Adipocyte (in vitro differentiated cells): ENCODE measurements at places on chromosomes 5 and 9.

- no peak for DNase-seq
These were observed 28.6 kb upstream of the NSMF start for GRCh38 chr9:137487454-137488326.

GRCh38 chr5:170300361-170301013, 2.9 kb upstream of the LCP2 start:
- no peak for DNase-seq

GRCh38 chr5:172837640-172838039, 3.6 kb downstream of the ERGIC1 start:
- DNase-seq = no peak

- peak; percentile 56 for DNase-seq
These were observed 727 bp downstream of the RHOBTB3 start for GRCh38 chr5:95731571-95732554.

GRCh38 chr9:37325778-37326177, 96.7 kb upstream of the GRHPR start:
- no peak for DNase-seq

GRCh38 chr5:125409861-125410536, 663.6 kb upstream of the ZNF608 start:
- DNase-seq = no peak

DNA sequence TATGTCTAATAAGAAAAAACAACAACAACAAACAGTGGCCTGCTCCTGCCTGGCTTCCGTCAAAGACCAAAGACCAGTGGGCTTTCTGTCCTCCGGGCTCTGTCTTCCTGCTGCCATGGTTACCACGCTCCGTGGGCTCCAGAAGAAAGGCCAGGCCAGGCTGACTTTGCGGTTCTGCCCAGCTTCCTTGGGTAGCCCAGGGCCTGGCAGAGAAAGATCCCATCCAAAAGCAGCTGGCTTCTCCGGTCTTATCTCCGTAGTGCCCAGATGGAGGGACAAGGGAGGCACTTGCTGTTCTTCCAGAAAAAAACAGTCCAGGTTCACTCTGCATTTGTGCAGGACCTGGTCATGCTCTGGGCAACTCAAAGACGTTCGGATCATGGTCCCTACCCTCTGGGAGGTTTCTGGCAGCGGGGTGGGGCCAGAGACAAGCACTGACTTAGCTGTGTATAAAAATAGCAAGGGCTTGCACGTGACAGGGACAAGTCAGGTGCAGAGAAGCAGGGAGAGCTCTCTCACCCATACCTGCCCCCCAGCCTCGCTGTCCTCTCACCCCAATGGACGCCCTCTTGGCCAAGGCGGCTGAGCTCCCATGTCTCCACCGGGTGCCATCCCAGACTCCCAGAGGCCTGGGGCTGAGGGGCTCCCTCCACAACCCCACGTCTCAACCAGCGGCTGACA, 212.2 kb downstream of the C9orf50 start:
- no peak for DNase-seq

DNA sequence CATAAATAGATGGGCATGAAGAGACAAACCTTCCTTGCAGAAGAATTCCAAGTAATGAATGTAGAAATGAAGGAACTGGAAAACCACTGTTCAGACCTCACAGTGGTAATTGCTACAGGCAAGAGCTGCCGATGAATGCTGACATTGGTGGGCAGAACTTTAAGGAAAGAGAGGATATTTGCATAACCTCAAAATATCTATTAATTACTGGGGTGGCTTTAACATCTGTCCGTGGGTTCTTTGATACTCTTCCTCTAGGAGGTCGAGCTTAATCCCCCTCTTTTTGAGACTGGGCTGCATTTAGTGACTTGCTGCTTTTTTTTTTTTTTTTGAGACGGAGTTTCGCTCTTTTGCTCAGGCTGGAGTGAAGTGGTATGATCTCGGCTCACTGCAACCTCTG, 34.7 kb downstream of the LAMC3 start:
- no peak for DNase-seq

DNA sequence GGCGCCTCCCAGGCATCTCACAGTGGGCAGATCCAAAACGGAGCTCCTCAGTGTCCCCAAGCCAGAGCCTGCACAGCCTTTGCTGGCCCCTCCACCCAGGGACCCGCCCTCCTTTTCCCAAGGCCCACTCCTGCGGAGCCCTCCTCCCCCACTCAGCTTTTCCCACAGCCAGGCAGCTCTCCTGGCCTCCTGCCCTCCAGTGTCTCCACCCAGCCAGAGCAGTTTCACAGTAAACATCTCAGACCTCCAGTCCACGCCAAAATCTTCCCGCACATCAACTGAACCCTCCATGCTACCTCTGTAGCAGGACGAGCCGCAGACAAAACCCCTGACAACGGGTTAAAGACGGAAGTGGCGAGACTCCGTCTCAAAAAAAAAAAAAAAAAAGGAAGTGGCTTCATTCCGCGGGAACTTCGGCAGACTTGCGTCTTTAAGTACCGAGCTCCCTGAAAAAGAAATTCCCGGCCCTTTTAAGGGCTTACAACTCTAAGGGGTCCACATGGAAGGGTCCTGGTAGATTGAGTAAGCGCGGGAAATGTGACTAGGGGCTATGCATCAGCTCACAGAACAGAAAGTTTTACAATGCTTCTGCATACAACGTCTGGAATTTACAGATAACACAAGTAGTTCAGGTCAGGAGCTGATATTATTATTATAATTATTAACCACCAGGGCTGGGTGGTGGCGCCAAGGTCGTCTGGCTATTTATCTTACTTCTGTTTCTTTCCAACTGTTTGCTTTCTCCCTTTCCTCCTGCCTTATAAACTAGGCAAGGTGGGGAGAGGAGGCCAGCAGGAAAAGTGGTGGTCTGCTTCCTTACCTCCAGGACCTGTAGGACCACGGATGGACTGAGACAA, 11.4 kb upstream of the GRIN1 start:
- DNase-seq = no peak

DNA sequence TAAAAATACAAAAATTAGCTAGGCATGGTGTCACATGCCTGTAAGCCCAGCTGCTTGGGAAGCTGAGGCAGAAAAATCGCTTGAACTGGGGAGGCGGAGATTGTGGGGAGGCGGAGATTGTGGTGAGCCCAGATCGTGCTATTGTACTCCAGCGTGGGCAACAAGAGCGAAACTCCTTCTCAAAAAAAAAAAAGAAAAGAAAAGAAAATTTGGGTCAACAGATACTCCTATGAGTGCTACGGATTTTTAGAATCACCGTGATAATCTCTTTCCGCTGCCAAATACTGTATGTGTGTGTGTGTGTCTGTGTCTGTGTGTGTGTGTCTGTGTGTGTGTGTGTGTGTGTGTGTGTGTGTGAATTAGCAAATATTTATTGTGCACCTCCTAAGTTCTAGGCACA, 64.4 kb downstream of the ARRDC3 start:
- DNase-seq = no peak

DNA sequence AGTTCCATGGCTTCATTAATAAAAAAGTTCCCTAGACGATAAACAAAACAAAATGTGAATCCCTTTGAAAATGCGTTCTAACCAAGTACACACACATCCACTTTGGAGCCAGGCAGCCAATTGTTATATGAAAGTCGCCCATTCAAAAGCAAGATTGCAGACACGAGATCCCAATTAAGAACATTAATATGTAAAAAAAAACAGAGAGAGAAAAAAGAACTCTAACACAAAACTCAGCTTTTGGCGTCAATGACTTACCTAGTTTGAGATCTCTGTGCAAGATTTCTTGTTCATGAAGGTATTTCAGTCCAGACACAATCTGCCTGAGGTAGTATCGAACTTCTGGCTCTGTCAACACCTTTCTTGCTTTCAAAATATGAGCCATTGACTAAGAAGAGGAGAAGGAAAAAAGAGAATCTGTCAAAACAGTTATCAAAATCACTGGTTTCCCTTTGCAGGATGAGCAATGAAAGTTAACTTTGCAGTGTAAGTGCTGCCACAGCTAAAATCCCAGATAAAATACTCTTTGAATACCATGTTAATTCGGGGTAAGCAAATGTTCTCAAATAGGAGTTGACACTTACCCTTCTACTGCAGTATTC, 1.6 kb downstream of the PLK2 start:
- DNase-seq = no peak

DNA sequence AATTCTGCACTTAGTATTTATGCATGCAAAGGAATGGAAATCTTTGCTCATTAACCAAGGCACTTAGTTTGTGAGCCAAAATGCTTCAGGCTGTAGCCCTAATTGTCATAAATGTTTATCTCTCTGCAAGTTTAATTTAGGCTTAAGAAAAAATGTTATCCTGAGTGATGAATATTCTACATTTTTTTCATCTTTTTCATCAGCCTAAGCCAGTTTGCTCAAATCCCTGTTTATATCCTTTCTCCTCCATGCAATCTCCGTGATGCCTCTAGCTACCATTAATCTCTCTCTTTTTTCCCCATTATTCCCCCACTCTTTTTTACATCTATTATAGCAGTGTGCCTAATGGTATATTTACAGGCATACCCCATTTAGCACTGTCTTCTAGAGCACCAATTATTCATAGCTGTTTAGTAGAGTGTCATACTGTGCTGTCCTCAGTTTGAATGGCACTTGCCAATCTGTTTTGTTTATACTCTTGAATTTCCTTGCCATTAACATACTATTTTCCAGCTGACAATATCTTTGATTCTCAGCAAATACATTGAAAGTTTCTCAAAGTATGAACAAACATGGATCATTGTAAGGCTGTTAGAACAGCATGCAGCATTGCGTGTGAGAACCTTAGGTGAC, 1457.0 kb downstream of the MAT2B start:
- no peak for DNase-seq

DNA sequence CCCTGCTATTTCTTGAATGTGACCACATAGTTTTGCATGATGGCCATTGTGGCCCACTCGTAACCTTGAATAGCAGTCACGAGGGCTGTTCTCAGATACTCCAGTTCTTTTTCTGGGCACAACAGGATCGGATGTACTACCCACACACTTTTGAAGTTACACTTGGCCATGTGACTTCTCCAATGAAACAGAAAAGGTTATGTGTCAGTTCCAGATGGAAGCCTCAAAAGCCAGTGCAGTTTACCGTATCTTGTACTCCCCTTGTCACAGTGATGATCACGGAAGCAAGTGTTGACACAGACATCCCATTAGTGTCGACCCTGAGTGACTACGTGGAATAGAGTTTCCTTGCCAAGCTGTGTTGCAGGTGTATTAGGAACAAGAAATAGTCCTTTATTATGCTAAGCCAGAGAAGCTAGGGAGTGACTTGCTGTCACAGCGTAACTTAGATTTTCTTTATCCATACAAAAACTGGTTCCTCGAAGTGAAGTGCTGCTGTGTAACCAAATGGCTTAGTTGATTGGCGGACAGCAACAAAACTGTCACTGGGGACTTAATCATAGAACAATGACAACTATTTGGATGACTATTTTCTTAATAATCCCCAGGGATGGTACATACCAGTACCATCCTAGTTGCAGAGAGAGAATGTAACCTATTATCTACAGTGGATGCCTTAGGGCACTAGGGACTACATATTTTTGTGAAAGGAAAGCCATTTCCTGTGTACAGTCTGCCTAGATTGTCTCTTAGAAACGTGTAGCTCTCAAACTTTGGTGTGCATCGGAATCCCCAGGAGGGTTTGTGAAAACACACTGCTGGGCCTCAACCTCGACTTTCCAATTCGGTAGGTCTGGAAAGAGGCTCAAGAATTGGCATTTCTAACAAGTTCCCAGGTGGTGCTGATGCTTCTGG, 90.1 kb upstream of the DMRT1 start:
- no peak for DNase-seq

DNA sequence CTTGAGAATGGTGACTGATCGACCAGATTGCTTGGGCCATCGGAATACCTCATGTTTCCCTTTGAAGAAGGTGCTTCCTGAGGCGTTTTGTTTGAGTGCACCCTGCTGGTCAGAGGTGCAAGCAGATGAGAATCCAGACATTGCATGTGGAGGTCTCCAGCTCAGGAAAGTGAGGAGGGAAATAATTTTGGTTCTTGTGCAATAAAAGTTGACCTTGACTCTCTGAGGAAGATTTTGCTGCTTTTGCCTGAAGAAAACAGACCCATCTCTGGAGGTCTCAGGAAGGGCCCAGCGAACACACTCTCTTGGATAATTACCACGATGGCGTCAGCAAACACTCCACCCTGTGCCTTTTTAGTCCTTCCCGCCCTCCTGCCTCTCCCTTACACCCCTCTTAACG, 69.7 kb downstream of the GRAMD2B start:
- no peak for DNase-seq

DNA sequence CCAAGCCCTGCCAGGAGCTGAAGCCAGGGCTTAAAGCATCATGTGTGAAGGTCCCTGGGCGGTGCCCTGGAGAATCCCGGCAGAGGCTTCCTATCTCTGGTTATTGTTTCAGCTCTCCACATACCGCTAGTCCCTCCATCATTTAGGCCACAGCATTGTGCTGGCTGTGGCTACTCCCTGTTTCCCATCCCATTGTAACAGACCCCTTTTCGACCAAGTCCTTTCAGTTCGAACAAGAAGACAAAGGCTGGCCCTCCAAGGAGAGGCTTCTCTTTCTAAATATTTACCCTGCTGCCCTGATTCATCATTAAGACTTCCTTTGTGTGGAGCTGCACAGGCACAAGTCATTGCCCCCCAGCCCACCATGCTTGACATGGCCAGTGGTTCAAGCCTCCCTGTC, 41.6 kb downstream of the NEUROG1 start:
- no peak for DNase-seq

DNA sequence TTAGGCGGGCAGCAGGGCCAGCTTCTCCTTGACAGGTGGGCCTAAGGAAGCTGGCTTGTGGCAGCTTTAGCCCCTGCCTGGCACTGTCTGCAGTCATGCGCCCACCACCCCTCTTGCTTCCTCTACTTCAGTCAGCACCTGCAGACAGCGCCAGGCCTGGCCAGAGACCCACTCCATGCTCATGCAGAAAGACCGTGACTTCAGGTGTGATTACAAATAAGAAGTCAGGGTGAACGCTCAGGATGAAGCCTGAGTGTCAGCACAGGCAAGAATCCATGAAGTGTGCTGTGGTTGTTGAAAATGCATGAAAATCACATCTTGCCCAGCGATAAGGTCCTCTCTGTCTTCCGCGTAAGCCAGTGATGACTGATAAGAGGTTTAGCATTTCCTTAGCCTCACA, 3.4 kb downstream of the CSF2 start:
- DNase-seq = no peak

DNA sequence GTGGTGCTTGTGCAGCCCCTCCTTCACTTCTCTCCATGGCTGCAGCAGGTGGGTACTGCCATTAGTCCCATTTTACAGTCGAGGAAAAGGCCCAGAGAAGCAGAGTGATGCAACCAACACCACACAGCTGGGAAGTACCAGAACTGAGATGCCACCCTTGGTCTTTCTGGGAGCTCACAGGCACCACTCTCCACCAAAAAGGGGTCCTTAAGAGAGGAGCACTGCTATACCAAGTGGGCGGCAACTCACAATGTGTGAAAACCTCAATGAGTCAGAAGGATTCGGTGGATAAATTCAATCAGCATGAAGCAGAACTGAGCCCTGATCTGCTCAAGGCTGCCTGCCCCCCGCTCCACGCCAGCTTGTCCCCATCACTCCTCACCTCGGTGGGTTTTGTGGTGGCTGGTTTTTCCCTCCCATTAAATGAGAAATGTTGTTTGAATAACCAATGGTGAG, 213.7 kb downstream of the FSTL4 start:
- no peak for DNase-seq
